ENCODE measurements at places on chromosomes 5 and 9.

- no peak for DNase-seq
These were observed 152.5 kb downstream of the DMRT2 start for GRCh38 chr9:1202512-1203280.

GRCh38 chr9:89372230-89372816 lies 54.0 kb downstream of the SECISBP2 start:
- DNase-seq = no peak

DNA sequence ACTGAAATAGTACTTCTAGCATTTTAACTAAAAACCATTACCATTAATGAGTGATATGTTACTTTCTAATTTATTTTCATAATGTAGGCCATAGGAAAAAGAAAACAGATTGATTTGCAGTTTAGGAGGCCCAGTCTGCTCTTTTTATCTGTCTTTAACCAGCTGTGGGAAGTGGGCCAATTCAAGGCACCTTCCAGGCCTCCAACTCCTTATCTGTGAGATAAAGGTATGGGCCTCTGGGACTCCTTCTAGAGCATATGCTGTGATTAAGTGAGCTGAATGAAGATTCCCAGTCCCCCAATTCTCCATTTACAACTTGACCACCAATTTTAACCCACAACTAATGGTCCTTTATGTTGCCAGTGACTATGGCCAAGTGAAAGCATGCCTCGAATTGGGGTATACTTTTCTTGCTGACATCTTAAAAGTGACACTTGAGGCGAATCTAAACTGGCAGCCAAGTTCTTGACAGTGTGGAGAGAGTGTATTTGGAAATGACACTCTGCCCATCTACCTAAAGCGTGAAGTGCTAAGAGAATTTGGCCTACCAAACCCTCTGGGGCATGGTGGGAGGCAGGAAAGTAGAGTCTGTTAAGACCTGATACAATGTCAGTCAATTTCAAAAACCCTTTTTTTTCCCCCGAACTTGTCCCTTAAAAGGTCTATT lies 88.3 kb downstream of the PIK3R1 start:
- no peak for DNase-seq

DNA sequence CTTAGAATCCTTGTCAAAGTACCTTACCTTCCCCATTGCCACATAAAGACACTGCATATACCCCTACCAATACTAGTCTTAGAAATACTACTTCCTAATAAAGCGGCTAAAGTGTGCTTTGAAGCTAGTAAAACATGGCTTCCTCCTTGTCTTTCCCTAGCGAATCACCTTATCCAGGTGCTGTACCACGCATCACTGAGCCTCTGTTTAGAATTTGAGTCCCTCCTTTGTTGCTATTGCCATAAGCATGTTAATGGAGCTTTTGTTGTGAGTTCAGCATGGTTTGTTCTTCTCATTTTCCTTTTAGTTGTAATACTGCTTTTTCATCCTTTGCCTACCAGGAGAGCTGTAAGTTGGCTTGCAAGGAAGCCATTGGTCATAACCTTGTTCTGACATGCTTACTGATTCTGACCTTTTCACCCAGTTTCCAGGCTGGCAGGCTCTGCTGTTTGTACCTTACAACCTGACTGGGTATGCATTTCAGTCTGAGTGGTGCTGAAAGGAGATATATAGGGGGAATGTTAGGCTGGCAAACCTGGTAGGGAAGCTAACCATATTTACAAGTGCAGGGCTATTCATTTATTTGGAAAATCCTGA lies 49.8 kb downstream of the LMNB1 start:
- DNase-seq = no peak

DNA sequence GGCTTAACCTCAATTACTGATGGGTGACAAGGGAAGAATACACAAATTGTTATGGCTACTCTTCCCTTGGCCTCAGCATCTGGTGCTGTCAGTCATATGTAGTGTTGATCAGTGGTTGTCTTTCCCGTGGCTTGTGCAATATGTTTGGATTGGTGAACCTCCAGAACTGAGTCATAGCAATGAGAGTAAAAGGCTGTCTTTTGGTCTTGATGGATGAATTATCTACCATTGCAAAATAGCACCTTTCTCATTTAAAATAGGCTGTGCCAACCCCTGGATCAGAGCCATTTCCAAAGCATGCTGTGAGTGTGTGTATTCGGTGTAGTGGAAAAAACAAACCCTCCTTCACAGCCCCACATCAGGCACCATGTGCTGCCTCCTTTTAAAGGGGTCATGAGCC lies 14.6 kb upstream of the F2R start:
- DNase-seq = no peak

DNA sequence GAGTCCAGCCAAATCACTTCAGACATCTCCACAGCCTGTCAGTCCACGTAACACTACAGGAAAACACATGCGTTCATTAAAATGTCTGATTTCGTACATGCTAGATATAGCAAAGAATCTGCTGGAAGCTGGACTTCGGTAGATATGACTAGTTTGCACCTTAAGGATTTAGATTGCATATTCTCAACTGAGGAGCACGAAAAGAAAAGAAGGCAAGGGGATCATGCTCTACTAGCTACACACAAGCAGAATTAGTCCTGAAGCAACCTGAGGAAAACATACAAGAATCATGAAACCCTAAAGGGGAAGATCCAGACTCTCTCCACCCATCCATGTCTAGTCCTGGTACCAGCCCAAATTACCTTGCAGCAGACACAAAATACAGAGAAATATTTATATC lies 36.1 kb upstream of the SSBP2 start:
- DNase-seq = no peak

- DNase-seq = no peak
These were observed 479.0 kb downstream of the MTRR start for GRCh38 chr5:8347984-8348383.

DNA sequence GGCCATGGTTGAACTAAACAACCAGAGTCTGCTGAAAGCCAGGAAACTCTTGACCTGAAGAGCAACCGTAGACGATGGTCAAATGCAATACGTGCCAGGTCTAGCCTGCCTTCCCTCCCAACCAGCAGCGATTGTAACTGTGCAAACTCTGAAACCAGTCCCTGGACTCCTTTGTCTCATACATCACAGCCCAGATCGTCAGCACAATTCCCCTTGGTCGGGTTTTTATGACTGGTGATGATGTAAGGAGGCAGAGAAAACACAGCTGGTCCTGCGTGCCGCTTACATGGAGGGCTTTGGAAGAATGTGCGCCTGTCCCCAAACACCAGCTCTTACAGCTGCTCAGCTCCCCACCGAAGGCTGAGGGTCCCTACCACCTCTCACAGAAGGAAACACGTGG lies 24.6 kb downstream of the SMIM23 start:
- DNase-seq = no peak

GRCh38 chr5:3511519-3511918 lies 84.1 kb upstream of the IRX1 start:
- DNase-seq = no peak

GRCh38 chr5:105917189-105917588 lies 1753.5 kb downstream of the EFNA5 start:
- DNase-seq = no peak

DNA sequence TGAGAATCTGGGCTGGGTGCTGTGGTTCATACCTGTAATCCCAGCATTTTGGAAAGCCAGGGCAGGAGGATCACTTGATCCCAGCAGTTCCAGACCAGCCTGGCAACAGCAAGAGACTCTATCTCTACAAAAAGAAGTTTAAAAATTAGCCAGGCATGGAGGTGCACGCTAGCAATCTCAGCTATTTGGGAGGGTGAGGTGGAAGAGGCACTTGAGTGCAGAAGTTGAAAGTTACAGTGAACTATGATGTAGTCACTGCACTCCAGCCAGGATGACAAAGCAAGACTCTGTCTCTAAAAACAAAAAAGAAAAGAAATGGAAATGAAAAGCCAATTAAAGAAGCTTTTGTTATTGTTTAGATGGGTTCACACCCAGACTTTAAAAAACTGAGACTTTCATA lies 131.6 kb upstream of the RASA1 start:
- DNase-seq = no peak

DNA sequence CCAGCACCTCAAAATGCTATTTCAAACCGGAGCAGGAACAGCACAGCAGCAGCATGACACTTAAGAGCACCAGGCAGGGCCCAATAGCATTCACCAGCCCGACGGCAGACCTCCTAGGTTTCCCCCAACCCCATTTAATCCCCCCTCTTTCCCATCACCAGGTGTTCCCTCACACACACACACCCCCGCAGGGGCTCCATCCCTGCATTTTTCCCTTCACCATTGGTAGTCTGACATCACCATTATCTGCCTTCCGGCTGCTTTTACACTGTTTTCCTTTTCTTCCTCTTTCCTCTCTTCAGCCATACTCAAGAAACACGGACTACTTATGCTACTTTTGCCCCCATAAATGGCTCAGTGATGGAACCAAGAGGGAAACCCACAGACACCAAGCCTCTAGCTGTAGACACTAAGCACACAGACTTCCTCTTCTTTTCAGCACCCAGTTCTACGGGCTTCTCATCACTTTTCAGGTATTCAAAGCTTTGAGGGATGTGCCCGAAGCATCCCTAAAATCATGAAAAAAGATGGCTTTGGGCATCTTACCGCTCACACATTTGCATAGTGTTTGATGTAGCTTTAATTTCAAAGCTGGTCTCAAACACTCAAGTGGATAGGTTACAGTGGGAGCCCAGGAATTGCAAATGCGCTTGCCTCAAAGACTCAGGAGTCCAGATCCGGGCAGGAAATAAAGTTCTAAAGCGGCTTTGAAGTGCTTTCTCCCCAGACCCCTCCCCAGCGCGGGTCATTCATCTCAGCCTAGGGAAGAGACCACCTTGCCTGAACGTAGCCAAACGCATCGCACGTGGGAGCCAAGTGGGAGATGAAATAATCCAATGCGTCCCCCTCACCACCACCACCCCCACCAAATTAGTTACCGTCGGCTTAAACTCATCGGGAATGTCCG lies 141.5 kb downstream of the TSSK1B start:
- DNase-seq = no peak

DNA sequence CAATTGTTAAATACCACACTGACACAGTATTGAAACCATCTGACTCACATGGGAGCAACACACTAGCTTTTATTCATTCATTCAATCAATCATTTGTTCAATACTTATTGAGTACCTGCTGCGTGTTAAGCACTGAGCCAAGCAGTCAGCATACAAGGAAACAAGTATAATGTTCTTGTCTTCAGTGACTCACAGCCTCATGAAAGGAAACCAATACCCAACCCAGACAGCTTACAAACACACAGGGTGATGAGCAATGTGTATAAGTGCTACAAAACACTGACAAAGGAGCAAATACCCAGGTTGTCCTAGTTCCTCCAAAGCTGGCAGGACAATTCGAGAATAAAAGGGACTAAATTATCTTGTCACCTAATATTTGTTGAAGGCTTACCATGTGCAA lies 67.6 kb upstream of the RASEF start:
- DNase-seq = no peak

DNA sequence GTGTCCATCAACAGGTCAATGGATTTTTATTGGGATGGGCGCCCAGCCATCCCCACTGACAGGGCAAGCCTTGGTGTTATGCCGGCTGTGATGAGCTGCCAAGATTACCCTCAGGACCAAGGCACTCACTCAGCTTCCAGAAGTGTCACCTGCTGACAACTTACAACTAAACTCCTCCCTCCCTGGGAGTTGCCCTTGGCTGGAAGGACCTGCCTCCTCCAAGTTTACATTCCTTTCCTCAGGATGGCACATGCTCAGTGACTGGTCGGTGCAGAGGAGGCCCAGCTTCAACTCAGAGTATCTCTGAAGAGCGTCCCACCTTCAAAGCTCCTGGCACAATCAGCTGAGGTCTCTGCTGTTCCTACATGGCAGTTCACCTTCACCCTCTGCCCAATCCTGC lies 52.5 kb upstream of the ZBTB43 start:
- no peak for DNase-seq

DNA sequence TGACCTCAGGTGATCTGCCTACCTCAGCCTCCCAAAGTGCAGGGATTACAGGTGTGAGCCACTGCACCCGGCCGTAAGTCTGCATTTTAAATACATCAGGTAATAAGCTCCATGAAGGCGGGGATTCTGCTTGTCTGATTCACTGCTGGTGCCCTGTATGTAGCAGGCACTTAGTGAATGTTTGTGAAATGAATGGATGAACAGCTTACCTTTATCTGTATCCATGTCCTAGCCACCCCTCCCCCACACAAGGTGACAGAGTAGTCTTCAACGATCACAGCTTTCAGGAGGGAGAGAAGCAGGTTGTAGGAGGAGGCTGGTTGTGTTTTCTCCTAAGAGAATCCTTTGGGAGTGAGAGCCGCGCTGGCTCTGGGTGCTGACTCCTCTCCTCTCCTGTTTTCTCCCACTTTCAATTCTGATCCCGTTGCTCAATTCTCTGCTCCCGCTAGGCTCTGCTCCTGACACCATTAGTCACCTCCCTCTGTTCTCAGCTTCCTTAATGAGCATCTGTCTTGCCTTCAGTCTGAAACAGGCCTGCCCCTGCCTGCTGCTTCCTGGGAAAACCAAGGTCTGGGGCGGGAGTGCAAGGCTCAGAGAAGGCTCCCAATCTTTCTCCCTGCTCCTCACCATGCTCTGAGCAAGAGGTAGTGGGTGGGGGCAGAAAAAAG lies 88.8 kb upstream of the CTNNA1 start:
- no peak for DNase-seq

- no peak for DNase-seq
These were observed 4.4 kb upstream of the SHISAL2B start for GRCh38 chr5:64685866-64686265.

GRCh38 chr9:100637787-100638186 lies 59.9 kb downstream of the CAVIN4 start:
- DNase-seq = no peak

GRCh38 chr5:119417891-119418605 lies 34.2 kb upstream of the HSD17B4 start:
- peak; percentile 46 for DNase-seq

- no peak for DNase-seq
These were observed 53.1 kb downstream of the ADAMTS2 start for GRCh38 chr5:179292202-179292601.

DNA sequence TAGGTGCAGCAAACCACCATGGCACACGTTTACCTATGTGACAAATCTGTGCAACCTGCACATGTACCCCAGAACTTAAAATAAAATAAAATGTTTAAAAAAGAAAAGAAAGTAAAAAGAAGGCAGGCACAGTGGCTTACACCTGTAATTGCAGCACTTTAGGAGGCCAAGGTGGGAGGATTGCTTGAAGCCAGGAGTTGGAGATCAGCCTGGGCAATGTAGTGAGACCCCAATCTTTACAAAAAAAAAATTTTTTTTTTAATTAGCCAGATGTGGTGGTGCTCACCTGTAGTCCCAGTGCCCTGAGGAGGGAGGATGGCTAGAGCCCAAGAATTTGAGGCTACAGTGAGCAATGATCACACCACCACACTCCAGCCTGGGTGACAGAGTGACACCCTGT lies 12.5 kb upstream of the LHFPL2 start:
- no peak for DNase-seq

- DNase-seq = no peak
These were observed 75.6 kb downstream of the DCP2 start for GRCh38 chr5:113052041-113052795.

- DNase-seq = no peak
These were observed 40.7 kb downstream of the SECISBP2 start for GRCh38 chr9:89358985-89359384.
